ENCODE measurements at places on chromosomes 11 and 22.

- DNase-seq: no peak
These were observed 257.8 kb upstream of the B3GAT1 start for GRCh38 chr11:134669796-134670195.

DNA sequence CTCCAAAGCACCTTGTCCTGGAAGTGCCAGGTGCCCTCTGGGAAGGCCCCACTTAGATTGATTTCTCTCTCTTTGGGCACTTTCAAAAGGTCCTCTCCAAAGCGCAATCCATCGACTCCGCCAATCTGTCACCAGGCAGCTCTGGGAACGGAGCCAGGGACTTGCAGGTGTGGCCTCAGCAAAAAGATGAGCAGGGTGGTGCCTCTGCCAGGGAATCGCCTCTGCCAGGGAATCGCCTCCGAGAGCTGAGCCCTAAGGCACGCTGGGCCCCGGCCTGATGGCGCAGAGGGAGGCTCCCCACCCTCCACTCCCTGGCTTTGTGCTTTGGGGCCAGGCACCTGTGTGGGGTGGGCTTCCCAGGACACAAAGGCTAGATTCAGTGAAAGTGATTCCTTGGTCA is 1391.3 kb downstream of the TBC1D22A start:
- DNase-seq: no peak

- no peak for DNase-seq
These were observed 489.4 kb downstream of the KCNA4 start for GRCh38 chr11:29527391-29527936.

- no peak for DNase-seq
These were observed 34.6 kb upstream of the SHANK2 start for GRCh38 chr11:71286701-71287643.

- no peak for DNase-seq
These were observed 279.0 kb downstream of the TBC1D22A start for GRCh38 chr22:47041271-47042115.

- DNase-seq: no peak
These were observed 1470.5 kb downstream of the BRD1 start for GRCh38 chr22:48357196-48357595.

GRCh38 chr22:24810043-24810749 is 4.2 kb downstream of the SGSM1 start:
- no peak for DNase-seq

DNA sequence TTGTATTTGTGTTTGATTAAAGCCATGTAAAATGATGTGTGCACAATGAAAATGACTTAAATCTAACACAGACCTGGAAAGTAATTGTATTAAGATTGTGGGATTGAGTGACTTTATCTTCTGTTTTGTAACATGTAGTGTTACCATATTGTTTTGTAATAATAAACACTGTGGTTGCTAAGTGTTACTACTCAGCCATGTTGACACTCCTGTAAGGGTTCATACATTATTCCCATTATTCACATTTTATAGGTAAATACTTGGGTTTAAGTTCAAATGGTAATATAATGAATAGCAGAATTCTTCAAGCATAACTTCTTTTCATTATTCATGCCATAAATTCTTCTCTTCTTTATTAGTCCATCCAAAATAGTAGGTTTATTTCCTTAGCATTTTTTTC is 69.0 kb downstream of the ZC3H12C start:
- DNase-seq: no peak
